ENCODE measurements at places on chromosomes 2 and 18.
A peak's percentile ranks its signal among the peaks of the same experiment; 100 is the strongest.

GRCh38 chr18:993560-993959 lies 88.9 kb downstream of the ADCYAP1 start:
- DNase-seq: no peak

DNA sequence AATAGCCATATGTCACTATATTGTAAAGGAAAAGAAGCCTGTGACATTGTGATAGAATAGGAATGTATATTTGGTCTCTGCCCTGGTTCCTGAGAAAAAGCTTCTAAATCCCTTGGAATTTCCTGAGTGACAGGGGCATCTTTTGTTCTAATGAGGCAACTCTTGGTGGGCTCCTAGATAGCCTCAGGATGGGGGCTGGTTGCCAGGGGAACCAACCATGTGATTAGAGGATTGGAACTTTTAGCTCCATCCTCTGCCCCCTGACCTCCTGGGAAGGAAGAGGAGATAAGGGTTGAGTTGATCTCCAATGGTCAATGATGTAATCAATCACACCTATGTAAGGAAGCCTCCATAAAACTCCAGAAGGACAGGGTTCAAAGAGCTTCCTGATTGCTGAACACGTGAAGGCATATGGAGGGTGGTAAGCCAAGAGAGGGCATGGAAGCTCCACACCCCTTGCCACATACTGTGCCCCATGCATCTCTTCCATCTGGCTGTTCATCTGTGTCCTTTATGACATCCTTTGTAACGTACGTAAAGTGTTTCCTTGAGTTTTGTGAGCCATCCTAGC lies 2.9 kb upstream of the ME2 start:
- DNase-seq: no peak

- no peak for DNase-seq
Measured at GRCh38 chr2:216700781-216701180, 5.4 kb upstream of the IGFBP5 start.

- DNase-seq: no peak
Measured at GRCh38 chr2:165120740-165121467, 82.9 kb downstream of the SCN3A start.

DNA sequence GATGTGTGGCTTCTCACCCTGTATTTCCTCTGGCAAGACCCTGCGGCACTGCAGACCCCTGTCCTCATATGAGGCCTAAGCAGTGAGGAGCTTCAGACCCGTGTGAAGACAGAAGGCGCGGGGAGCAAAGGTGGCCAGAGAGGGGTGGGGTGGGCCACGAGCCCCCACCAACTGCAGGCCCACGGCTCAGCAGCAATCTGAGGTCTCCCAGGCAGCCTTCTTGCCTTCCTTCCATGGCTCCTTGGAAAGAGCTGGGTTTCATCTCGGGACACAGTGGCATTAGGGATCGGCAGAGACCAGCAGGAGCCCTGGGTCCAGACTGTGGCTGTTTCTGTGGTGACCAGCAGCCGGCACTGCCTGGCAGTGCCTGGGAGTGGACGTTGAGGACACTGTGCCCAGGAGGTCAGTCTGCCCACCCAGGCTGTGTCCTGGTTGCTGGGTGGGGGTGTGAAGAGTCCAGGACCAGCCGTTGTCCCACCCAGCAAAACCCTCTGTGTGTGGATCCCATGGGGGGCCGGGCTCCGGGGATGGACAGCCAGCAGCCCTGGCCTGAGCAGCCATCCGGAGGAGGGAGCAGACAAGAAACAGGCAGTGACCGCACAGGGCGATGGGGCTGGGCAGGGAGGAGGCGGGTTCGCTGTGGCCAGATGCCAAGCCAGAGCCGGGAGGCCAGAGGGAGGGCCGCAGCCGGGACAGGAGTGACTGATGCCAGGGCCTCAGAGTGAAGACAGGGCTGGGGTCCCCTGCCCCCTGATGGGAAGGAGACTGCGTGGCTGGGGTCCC lies 73.8 kb downstream of the RRM2 start:
- peak; percentile 12 for DNase-seq

DNA sequence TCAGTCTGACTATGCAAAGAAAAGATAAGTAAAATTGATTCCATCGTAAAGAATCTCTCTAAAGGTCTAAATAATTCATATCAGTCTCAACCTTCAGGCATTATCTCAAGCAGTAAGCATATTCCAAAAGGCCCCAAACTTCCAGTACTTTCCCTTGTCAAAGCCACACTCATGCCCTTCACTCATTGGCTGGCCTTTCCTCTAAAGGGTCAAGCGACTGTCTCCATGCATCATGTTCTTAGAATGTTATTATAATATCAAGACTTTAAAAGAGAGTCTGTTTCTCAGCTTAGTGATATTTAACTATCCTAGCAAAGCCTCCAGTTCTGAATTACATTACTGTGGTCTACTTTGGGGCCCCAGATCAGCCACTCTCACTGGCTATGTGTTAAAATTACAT lies 271.3 kb downstream of the MREG start:
- DNase-seq: no peak

DNA sequence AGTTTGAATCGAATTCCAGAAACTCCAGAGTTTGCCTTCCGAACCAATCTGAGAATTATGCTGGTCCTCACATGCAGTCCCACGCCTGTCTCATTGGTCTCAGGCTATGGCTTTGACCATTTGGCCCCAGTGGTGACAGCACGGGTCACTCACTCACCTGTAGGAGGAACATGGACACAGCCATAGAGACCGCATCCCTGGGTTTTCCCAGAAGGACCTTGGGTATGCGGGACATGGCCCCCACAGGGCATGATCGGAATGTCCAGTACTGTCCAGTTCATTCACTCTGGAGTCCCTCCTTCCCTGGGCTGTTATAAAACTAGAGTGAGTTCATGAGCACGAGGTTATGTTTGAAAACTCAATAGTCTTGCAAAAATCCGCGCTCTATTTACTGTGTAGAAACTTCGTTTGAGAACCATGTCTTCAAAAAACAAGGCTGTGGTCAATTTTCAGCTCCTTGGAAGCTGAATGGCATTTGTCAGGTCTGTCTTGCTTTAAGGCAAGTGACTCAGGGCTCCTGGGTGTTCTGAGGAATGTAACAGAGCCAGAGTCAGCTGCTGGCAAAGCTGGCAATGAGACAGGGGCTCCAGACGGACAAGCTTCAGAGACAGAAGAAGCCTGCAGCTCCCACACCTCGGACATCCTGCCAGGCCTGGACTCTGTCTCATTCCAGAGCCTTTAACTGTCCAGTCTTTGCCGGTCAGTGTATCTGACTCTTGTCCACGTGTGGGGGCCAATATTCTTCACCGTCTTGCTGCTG lies 86.7 kb upstream of the TMEM18 start:
- no peak for DNase-seq

- DNase-seq: no peak
Measured at GRCh38 chr2:239034561-239035341, 186.9 kb downstream of the TWIST2 start.

DNA sequence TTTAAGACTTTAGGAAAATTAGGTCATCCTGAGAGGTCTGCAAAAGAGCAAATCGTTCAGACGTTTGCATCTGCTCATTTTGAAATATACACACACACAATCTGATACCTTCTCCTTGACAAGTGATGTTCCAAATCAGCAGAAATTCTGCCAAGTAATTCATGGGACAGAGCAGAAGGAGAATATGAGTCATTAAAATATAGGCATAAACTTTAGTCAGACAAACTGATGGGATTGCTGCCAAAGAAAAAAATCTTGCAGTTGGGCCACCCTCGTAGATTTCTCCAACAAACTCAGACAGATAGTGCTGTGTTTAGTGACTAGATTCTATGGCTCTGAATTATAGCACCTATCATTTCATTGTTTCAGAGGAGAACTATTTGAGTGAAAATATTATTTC lies 336.3 kb downstream of the NYAP2 start:
- DNase-seq: no peak

DNA sequence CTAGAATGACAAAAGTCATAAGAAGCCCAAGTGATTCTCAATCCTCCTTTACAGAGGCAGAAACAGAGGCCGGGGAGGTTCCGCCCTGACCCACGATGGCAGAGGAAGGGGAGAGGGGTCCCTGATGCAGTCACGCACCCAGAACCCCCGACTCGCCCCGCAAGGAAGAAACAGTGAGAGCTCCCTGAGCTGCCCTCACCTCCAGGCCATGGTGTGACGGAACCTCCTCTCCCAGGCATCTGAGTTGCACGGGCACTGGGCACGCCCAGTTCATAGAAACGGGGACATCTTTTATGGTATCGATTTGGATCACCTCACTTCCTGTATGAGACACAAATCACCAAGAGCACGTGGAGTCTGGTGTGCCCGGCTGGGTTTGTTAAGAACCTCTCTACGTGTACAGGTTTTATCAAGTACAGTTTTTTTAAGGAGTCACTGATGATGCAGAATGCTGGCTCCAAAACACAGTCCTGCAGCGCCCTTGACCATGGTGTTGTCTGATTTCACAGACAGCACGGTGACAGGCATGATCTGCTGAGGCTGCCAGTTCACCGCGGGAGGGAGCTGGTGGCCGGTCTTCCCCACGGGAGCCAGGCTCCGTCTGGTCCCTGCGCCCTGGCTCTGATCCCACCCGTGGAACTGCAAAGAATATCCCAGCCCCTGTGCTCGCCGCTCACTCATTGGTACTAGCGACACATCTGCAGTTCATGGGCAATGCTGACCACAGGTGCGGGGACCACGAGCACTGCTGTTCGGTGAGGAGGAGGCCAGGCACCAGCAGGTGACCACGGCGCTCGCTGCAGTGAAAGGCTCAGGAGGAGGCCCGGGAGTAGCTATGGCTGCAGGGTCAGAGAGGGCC lies 35.6 kb downstream of the PXDN start:
- DNase-seq: no peak

DNA sequence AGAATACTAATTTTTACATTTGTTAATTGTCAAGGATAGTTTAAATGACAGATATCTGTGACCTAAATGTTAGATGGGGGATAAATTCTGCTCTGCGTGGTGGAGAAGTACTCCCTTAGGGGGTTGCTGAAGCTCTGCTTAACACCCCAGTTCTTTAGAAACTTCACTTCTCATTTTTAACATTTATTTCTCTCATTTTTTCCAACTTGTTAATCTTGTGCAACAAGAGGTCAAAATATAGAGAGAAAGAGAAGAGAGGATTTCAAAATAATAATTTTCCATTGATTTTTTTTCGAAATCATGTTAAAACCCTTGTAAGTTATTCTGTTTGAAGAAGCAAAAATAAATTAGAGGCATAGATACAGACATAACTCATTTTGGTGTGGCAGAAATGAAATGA lies 61.3 kb upstream of the SLC8A1 start:
- no peak for DNase-seq

DNA sequence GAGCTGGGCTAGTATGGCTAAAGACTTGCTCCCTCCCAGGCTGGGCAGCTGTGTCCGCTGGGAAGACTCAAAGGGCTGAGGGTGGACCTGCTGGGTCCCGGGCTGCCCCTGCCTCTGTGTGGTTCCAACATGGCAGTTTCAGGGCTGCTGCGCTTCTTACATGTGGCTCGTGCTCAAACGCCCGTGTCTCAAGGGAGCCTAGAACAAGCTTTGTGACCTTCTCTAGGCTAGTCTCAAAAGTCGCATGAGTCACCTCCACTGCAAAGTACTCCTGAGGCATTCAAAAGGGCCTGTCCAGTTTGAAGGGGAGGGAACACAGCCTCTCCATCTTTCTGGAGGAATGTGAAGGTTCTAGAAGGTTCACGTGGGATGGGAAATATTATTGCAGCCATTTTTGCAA lies 44.7 kb upstream of the RAB31 start:
- DNase-seq: no peak

- no peak for DNase-seq
Measured at GRCh38 chr18:76502551-76502950, 7.5 kb upstream of the ZNF516 start.

DNA sequence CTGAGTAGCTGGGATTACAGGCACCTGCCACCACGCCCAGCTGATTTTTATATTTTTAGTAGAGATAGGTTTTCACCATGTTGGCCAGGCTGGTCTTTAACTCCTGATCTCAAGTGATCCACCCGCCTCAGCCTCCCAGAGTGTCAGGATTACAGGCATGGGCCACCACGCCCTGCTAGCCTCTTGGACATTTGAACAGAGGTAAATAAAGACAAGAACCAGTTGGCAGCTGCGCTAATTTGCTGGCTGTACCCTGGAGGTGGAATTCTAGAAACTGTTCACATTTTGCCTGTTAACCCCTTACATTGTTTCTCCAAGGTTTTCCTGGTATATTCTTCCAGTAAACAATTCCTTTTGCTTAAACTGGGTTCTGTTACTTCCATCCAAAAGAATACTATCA lies 132.9 kb downstream of the CDH2 start:
- DNase-seq: no peak

DNA sequence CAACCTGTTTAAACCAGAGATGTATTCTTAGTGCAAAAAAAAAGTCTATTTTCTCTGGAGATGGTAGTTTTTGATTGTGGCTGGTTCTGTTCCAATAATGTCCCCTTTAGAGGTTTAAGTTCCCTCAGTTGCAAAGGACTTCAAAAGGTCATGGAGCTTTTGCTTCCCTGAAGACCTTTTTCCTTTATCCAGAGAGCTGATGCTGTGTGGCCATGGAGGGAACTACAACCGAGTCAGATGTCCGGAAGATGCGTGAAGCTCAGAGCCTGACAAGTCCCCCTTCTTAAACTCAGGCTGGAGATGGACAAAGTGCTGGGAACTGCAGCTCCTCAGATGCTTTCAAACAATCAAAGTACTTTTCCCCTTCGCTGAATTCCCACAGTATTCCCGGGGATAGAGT lies 176.1 kb downstream of the TMEM18 start:
- DNase-seq: no peak

DNA sequence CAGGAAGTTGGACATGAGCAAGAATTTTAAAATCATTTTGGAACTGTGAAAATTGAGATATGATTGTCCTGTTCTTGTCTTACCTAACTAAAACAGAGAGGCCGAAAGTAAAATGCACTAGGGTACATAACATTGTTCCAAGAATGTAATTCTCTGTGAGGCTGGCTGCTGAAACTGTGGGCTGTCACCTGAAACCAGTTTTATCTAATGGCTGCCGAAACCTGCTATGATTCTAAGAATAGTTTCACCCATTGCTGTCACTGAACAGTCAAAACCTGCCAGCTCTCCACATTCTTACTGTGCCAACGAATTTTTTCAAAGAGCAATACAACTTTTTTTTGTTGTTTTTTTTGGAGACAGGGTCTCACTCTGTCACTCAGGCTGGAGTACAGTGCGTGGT lies 119.3 kb upstream of the ZSWIM2 start:
- DNase-seq: no peak

DNA sequence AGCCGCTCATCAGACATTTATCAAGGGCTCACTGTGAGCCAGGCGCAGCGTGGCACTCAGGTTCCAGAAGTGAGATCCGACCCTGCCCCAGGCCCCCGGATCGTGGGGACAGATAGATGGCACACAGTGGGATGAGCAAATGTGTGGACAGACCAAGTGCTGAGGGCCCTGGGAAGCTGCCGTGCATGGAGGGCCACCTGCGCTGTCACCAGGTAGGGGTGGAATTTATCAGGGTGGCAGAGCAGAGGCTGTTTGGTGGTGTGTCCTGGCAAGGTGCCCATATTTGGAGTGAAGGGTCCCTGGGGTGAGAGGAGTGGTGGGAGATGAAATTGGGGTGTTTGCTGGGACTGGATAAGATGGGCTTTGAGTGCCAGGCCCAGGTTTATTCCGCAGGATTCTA lies 92.8 kb upstream of the HS6ST1 start:
- DNase-seq: no peak

- DNase-seq: no peak
Measured at GRCh38 chr2:32758232-32758631, 130.4 kb downstream of the TTC27 start.

GRCh38 chr2:240921311-240921994 lies 15.3 kb downstream of the CROCC2 start:
- DNase-seq: no peak

GRCh38 chr2:20382965-20383810 lies 32.5 kb upstream of the PUM2 start:
- DNase-seq: no peak

Data from pons (tissue), 1 donor.